Mucosa of descending colon (tissue), 3 donors: ENCODE measurements at places on chromosomes 1 and 21.

DNA sequence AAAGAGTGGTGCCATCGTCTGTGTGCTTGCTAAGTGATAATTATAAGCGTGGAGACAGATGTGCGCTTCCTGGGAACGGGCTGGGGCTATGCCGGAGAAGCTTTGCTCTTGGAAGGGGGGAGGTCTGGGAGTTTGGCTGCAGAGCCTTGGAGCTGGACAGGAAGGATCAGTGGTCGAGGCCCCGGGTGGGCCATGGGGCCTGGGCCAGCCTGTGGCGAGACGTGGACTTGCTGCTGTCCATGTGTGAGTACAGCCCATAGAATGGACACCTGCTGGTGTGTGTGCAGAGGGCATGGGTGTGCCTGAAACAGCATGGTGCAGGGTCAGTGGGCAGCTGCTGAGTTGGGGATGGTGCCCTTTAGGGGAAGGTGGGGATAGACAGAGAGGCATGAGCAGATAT is 121.3 kb downstream of the PCBP3 start:
- no peak for DNase-seq

DNA sequence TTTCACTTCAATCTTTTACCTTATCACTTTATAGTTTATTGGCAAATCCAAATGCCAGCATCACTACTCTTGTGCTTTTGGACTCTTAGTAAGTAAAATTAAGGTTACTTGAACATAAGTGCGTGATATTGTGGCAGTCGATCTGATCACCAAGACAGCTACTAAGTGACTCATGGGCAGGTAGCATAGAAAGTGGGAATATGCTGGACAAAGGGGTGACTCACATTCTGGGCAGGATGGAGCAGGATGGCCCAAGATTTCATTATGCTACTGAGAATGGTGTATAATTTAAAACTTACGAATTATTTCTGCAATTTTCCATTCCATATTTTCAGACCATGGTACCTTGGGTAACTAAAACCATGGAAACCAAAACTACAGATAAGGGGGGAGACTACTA is 120.2 kb downstream of the ROR1 start:
- DNase-seq: no peak

GRCh38 chr1:216686860-216687766 is 36.1 kb downstream of the ESRRG start:
- DNase-seq: no peak

DNA sequence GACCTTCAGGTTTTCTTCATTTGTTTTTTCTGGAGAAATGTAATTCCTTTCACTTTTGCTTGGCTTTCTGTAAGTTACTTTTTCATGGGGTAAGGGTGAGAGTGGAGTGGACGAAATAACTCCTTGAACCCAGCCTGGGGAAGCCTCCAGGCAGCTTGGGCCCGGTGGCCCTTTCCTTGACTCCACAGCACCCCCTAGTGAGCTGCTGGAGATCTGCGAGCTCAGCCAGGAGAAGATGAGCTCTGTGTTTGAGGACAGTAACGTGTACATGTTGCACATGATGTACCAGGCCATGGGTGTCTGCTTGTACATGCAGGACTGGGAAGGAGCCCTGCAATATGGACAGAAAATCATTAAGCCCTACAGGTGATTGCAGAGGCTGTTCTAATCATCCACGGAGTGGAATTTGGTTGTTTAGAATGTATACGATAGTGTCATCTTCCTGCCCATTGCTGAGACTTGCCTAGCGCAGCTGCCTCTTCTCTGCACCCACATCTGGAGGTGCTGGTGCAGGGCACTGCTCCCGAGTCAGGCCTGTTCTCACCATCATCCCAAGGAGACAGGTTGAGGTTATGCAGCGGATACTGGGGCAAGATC is 51.0 kb downstream of the SMYD2 start:
- no peak for DNase-seq

- DNase-seq: no peak
Observed at GRCh38 chr1:150928286-150928685, 2.1 kb downstream of the SETDB1 start.

GRCh38 chr1:70517444-70517843 is 106.4 kb downstream of the CTH start:
- no peak for DNase-seq

GRCh38 chr1:229856009-229856650 is 210.9 kb upstream of the GALNT2 start:
- no peak for DNase-seq

DNA sequence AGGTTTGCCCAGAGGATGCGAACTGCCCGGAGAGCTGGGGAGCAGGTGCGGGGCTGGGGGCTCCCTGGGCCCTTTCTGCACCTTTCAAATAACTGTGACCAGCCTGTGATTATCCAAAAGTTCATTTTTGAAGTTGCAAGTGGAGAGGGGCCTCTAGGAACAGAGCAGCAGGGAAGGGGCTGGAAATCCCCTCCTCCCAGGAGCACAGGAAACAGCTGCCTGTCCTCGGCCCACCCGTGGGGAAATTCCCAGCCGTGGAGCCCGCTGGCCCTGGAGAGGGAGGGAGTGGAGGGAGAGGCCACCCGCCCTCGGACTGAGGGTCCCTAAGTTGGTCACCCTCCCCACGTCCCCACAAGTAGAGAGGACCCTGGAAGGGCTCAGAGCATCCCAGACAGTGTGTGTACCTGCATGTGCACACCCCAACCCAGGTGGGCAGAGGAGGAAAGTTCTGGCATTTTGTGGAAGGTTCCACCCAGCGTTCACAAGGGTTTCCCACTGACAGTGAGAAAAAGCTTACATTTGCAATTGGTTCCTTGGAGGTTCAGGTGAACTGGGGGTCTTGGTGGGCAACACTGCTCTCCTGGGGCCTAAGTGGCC is 1.2 kb upstream of the TNFRSF4 start:
- DNase-seq: no peak
